ENCODE measurements at places on chromosomes 3 and 15.

DNA sequence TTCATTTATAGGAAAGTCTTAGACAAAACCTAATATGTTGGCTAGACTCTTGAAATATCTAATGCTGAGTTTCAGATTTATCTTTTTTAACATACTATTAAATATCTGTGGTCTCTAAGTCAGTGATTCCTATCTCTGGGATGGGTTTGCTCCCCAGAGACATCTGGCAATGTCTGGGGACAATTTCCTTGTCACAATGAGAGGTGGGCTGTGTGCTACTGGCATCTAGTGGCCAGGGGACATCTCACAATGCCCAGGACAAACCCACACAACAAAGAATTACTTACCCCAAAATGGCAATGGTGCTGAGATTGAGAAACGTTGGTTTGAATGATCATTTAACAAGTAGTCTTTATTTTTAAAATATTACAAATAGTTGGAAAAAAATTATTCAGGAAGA is 602.1 kb downstream of the MAGI1 start:
- DNase-seq, result no peak

GRCh38 chr3:67854663-67855062 is 200.3 kb upstream of the SUCLG2 start:
- DNase-seq, result no peak

GRCh38 chr3:88444251-88444650 is 294.5 kb downstream of the C3orf38 start:
- DNase-seq, result no peak

GRCh38 chr15:88800026-88800425 is 3.2 kb upstream of the ACAN start:
- DNase-seq, result no peak

GRCh38 chr3:46440531-46441294 is 24.0 kb downstream of the LTF start:
- no peak for DNase-seq

- no peak for DNase-seq
Observed at GRCh38 chr3:67493808-67494207, 160.6 kb downstream of the SUCLG2 start.

- no peak for DNase-seq
Observed at GRCh38 chr3:47762233-47762632, 19.5 kb downstream of the SMARCC1 start.

DNA sequence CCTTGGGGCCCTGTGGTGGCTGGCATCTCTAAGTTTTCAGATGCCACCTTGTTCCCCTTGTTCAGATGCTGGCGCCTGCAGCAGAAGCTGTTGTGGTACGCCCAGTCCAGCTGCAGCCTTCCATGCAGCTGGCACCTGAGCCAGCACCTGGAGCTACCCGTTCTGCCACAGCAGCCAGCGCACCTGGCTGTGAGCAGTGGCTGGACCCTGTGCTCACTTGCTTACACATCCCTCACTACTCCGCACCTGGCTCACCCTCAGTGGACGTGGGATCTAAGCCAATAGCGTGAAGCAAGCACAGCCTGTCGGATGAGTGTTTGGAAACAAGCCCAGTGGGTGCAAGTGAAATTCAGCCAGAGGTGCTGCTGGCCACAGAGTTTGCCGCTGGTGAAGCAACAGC is 607.5 kb upstream of the BCHE start:
- DNase-seq, result no peak

DNA sequence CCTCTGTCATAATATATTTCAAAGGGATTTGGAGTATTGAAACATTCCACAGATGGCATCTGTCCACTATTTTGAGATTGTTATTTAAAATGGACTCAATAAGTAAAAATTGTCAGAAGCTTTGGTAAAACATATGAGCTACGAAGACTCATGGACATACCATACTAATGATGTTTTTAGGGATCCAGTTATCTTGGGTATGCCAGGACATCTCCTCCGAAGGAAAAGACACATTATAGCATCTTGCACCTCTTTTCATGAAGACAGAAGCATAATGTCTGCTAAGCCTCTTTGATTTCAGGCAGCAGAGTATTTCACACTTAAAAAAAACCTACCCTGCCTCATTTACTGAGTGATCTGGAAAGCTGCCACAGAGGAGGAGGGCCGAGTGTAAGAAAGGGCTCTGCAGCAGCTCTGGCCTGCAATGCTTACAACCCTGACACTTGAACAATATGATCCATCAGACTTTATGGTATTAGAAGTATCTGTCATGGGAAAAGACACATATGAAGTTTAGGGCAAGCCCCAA is 284.8 kb downstream of the TUSC7 start:
- DNase-seq, result no peak

- no peak for DNase-seq
Observed at GRCh38 chr3:46460051-46460450, 4.7 kb downstream of the LTF start.

DNA sequence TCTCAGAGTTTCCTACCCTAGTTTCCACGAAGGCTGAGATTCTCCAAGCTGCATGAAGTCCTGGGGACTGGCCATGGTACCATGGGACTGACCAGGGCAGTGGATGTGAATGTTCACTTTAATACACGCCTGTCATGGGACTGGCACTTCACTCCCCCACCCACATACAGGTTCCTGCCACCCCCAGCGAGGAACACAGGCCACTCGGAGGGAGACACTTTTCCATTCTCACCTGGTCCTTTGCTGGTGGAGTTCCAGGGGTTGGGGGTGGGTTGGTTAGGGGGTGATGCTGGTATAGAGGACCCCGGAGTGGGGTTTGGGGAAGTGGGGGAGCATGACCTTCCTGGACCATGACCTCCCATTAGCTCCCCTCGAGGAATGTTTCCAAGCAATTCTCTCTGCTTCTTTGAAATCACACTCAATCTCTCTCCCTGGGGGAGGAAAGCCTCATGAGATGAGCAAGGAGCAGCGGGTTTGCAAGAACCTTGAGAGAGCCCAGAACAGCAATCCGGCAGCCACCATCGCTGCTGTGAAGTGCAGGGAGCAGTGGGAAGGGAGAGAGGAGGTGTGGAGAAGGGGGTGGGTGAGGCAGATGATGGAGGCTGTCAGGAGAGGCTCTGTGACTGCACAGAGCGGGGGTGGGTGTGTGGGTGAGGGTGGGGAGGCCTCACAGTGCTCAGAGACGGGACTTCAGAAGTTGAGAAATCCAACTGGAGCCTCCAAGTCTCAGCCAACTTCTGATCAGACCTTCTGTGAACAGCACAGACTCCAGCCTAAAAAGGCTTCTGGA is 69.7 kb downstream of the ADCY5 start:
- DNase-seq, result no peak

GRCh38 chr3:23762759-23763477 is 42.8 kb upstream of the UBE2E1 start:
- no peak for DNase-seq

GRCh38 chr3:109982201-109982600 is 644.9 kb upstream of the DPPA4 start:
- no peak for DNase-seq

DNA sequence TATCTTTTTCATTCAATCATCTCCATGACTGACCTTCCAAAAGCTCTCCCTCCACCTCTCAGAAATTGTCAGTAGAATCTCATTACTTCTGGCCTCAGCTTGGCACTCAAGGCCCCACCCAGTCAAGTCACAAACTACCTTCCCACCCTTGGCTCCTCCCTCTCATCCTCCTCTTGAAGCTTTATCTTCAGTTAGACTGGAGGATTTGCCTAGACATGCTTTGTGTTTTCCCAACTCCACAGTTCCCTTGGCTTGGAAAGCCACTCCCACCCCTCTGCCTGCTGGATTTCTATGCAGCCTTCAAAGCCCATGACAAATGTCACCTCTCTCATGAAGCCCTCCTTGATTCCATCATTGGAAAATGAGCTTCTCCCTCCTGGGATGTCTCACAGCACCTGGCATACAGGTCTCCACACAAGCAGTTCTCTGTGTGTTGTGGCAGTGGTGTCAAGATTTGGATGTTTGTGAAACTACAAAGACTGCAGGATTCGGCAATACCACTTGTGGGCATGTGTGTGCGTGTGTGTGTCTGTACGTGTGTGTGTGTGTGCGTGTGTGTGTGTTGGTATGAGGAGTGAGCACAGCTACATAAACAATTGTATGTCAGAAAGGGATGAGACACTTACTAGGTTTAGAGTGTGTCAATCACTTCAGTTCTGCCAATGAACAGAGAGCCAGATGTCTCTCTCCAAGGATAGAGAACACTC is 45.3 kb upstream of the VPS8 start:
- DNase-seq, result no peak

- DNase-seq, result no peak
Observed at GRCh38 chr3:58625196-58625824, 41.3 kb downstream of the FAM3D start.

GRCh38 chr15:65426216-65426853 is 3.6 kb upstream of the IGDCC4 start:
- DNase-seq, result no peak

GRCh38 chr3:128072454-128073184 is 20.4 kb downstream of the SEC61A1 start:
- DNase-seq, result no peak

GRCh38 chr3:121155028-121155427 is 247.0 kb downstream of the STXBP5L start:
- DNase-seq, result no peak

GRCh38 chr15:42619656-42620371 is 44.4 kb downstream of the STARD9 start:
- DNase-seq, result no peak

DNA sequence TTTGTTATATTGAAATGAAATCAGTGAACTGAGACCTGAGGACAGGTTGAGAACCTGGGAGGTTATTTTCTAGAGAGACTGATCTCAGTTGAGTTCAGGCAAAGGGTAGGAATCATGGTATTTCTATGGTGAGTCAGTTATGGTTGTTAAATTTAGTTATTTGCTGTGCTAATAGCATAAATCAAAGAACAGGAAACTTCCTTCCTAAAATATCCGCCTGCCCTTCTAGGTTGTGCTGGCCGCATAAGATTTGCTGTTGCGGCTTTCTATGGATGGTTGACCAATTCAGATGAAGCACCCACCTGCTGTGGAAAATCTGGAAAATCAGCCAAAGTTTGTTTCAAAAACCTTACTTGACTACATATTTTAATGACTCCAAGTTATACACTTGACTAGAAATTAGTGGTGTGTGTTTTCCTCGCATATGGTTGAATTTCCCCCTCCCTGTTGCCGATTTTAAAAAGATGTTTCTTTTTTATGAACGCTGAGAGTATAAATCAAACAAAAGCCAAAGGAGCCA is 52.6 kb downstream of the PLCL2 start:
- DNase-seq, result no peak

GRCh38 chr3:157611536-157612076 is 108.4 kb upstream of the VEPH1 start:
- no peak for DNase-seq

Measured in NCI-H1436 (cell line).